Liver (tissue), 10 donors: ENCODE measurements at places on chromosomes 7 and 10. TPM values are rescaled to one million over a fixed set of nuclear protein-coding genes. Genes with fewer than 3 reads are reported as not detected.

GRCh38 chr10:22723343-22723779, 9.0 kb upstream of the PIP4K2A start:
- H3K36me3 ChIP-seq: no peaks in the 10 kb centered on the region
- no peak for DNase-seq
- no peak overlapping the region for H3K27ac ChIP-seq
- no peak overlapping the region for H3K4me3 ChIP-seq
- H3K4me1 ChIP-seq: no peaks in the 10 kb centered on the region

The LIPJ gene
- polyA plus RNA-seq: 0.11 TPM

The USP54 gene
- polyA plus RNA-seq: 10.4 TPM

GRCh38 chr7:90309872-90310271, 11.2 kb downstream of the FAM237B start:
- peaks cover 6% of the 10 kb centered on the region for H3K4me1 ChIP-seq
- no peak overlapping the region for H3K27ac ChIP-seq
- H3K27me3 ChIP-seq: no peaks in the 10 kb centered on the region
- H3K4me3 ChIP-seq: no peak overlapping the region

DNA sequence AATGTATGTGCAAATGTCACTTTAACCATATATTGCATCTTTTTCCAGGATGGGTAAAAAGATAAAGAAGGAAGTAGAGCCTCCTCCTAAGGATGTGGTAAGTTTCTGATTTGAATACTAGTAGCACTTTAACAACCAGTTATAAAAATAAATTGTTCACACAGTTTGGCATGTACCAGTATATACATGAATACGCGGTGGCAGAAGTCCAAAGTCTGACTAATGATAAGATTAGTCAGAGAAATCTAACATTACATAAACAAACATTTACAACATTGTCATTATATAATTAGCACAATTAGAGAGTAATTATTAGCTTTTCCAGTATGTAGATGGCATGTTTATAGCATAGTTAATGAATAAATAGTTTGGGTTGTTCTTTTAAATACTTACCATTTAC, 4.1 kb downstream of the ARMC3 start:
- H3K36me3 ChIP-seq: no peaks in the 10 kb centered on the region
- DNase-seq: no peak
- H3K27me3 ChIP-seq: no peaks in the 10 kb centered on the region
- H3K4me3 ChIP-seq: no peak overlapping the region

The ZNF853 gene
- 0.04 TPM for polyA plus RNA-seq

DNA sequence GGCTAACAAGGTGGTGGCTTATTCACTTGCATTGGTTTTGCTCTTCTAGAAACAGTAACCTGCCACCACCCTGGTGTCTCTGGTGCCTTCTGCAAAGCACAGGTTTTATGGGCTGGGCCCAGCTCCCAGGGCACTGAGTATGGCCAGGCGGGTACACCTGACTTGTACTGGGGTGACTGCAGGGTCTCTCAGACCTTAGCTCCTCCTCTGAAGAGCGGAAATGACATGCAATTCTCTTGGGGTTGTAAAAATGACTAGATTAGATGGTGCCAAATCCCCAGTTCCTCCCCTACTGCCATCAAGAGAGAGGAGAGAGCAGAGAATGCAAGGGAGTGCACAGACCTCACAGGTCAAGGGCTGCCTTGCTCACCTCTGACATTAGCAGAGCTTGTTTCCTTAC, 14.7 kb downstream of the ESYT2 start:
- H3K27me3 ChIP-seq: no peaks in the 10 kb centered on the region
- no peak overlapping the region for H3K27ac ChIP-seq
- no peak overlapping the region for H3K4me3 ChIP-seq
- H3K36me3 ChIP-seq: no peaks in the 10 kb centered on the region

The ABCB8 gene
- 16.7 TPM for polyA plus RNA-seq

The TSPAN15 gene
- polyA plus RNA-seq: 4.3 TPM

The C1GALT1 gene
- 5.6 TPM for polyA plus RNA-seq

The RTKN2 gene
- polyA plus RNA-seq: 0.05 TPM

DNA sequence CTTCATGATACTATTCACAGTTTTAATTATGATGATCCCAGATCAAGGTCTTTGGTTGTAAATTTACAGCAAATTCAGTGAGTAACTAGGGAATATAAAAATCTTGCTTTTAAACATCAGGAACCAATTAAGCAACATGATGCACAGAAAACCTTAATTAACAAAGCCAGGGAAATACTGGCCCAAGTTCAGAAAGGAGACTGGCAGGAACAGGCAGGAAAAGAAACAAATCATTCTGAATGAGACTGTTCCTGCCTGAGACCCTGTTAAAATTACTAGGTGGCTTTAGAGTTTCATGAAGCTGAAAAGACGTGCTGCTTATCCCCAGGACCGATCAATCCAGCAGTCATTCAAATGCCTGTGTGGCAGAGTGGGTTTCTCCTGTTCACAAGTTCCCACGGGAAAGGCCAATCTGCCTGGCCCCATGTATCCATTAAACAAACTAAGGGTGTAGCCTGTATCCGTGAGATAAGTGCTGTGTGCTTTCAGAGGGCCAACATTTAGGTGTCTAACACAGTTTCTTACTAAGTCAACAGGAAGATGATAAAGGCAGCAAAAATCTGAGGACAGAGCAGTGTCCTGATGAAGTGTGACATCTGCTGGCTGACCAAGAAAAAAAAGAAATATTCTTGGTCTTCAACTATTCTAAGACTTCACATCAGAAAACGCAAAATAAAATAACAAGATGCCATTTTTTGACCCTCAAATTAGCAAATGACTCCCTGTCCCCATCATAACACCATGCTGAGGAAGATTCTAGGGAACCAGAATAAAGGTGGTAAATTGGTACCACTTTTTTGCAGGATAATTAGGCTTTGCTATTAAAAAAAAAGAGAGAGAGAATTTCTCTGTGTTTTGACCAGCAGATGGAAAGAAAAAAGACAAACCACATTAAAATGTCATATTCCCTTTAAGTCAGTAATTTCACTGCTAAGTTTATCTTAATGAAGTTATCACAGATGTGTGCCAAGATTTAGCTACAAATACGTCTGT, 34.2 kb downstream of the PUS7 start:
- H3K4me3 ChIP-seq: no peak overlapping the region
- H3K27me3 ChIP-seq: no peaks in the 10 kb centered on the region
- H3K4me1 ChIP-seq: no peaks in the 10 kb centered on the region
- H3K36me3 ChIP-seq: peaks cover 2% of the 10 kb centered on the region
- H3K27ac ChIP-seq: no peak overlapping the region

DNA sequence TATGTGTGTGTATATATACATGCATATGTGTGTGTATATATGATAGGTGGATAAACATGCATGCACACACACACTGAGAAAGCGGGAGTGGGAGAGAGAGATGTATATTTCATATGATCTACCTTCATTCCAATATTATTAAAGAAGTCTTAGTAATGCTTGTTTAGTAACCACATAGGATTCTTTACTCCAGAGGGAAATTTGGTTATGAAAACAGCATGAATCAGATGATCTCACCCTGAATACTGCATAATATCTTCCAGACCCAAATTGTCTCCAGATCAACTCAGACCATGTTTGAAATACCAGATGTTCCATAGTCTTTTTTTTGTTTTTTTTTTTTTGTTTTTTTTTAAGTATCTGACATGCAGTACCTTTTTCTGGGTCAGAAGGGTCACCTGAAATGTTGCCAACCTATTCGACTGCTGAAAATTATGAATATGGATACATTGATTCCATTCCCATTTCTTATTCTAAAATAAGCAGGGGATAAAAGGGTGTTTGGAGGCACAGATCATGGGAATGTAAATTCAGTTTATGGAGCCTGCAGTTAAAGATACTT, 17.4 kb downstream of the TES start:
- no peaks in the 10 kb centered on the region for H3K36me3 ChIP-seq
- no peaks in the 10 kb centered on the region for H3K4me1 ChIP-seq
- H3K27me3 ChIP-seq: no peaks in the 10 kb centered on the region
- H3K27ac ChIP-seq: no peak overlapping the region
- DNase-seq: no peak

DNA sequence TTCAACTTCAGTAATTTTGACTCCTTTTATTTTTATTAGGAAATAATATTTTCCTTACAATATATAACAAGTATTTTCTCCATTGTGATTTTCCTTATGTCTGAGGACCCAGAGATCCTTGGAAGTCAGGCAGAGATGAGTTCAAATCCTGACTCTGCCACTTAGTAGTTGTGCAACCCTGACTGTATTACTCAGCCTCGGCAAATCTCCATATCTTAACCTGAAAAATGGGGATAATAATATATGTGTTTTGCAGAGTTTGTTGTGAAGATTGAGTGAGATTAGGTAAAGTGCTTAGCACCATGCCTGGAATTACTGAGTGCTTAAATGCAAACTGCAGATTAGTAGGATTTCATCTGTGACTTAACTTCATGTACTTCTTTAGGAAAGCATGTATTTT, 120.5 kb upstream of the KLF14 start:
- no peak overlapping the region for H3K4me3 ChIP-seq
- no peaks in the 10 kb centered on the region for H3K4me1 ChIP-seq
- DNase-seq: no peak
- H3K27ac ChIP-seq: no peak overlapping the region
- peaks cover 9% of the 10 kb centered on the region for H3K36me3 ChIP-seq

GRCh38 chr7:42192851-42193461, 44.1 kb downstream of the GLI3 start:
- no peak for DNase-seq
- H3K27ac ChIP-seq: no peak overlapping the region
- H3K27me3 ChIP-seq: no peaks in the 10 kb centered on the region
- H3K4me1 ChIP-seq: no peaks in the 10 kb centered on the region
- H3K4me3 ChIP-seq: no peak overlapping the region

DNA sequence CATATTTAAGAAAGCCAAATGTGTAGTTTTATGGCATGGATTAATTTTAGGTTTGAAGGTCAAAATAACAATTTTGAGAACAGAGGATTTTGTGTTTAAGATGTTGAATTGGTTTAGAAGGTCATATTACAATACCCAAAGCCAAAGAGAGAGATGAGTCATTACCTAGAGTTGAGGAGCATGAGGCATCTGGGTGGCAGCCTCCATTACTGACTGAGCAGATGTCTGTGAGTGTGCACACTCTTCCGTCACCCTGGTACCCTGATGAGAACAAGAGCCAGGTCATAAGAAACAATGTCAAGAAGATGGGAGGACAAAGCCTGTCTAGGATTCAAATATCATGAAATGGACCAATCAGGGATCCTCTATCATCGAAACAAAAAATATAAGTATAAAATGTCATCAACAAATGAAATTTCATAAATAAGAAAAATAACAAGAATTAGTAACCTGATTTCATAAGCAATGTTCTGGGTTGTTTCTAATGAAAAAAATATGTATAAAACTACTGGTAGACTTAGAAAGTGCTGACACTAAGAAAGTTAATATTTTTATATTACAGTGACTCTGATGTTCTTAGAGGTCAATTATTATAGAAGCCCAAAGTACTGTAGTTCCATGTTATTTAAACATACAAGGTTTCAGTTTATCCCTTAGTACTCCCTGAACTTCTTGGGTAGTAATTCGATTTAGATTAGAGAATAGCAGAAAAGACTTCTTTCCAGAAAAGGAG, 20.0 kb downstream of the CUBN start:
- H3K4me1 ChIP-seq: no peaks in the 10 kb centered on the region
- no peaks in the 10 kb centered on the region for H3K36me3 ChIP-seq
- no peak overlapping the region for H3K4me3 ChIP-seq
- no peak for DNase-seq
- H3K27ac ChIP-seq: no peak overlapping the region

DNA sequence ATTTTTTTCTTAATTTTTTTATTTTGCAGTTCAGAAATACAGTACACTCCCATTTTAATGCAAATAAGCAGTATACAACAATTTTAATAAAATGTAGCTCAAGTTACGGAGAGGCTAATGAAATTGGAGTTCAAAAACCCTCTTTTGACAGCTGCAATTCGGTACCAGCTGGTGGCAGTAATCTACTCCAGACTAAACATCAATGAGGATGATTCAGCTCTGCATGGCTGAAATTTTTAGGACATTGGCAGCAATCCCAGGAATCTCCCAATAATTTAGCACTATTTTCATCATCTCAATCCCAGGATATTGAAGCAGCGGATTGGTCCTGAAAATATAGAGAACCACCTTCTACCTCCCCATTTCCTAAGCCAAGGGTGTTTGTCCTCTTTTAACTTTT, 278.8 kb downstream of the CACNA2D1 start:
- DNase-seq: no peak
- peaks cover 2% of the 10 kb centered on the region for H3K27me3 ChIP-seq
- no peaks in the 10 kb centered on the region for H3K4me1 ChIP-seq

- H3K4me3 ChIP-seq: no peak overlapping the region
- H3K36me3 ChIP-seq: no peaks in the 10 kb centered on the region
- no peak for DNase-seq
- H3K27me3 ChIP-seq: no peaks in the 10 kb centered on the region
Observed at GRCh38 chr7:68107968-68108367, 1111.3 kb downstream of the TYW1 start.

The ANXA8L1 gene
- 0.63 TPM for polyA plus RNA-seq

The EPHB6 gene
- 1.9 TPM for polyA plus RNA-seq

DNA sequence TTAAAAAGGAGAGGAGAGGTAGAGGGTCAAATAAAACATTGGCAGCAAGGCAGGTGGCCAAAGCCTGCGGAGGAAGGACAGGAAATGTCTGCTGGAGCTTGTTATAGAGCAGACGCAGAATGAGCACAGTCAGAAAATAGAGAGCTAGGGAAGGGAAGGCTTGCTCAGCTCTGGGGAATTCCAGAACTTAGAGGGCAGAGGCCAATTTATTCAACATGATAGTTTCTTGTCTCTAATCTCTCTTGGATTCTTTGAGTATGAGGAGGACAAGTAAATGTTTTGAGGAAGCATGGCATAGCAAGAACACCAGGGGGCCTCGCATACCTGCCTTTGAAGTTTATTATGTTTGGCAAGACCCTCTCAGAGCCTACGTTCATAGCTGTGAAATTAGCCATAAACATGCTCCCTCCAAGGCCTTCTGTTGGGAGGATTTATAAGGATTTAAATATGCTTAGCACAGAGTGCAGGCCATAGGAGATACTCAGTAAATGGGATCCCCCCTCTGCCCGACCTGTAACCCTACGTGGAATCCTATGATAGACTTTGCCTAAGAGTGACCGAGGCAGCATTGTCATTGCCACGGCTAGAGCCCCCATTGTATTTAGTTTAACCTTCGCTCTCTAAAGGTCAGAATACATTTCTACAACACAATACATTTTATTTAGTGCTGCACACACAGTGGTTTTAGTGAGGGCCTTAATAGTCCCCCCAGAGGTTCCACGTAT, 293.9 kb downstream of the CCDC3 start:
- DNase-seq: no peak
- H3K36me3 ChIP-seq: no peaks in the 10 kb centered on the region
- H3K27ac ChIP-seq: peak overlapping the region; percentile 26
